Activated CD8-positive, alpha-beta T cell treated with anti-CD3 and anti-CD28 coated beads for 36 hours (primary cell): ENCODE measurements at places on chromosomes 16 and 17. TPM values are rescaled to one million over a fixed set of nuclear protein-coding genes. Genes with fewer than 3 reads are reported as not detected.

EARS2 gene
- total RNA-seq: 29.1 TPM

GRCh38 chr17:60248618-60249289, 99.0 kb downstream of the CA4 start:
- H3K27me3 ChIP-seq: no peaks in the 10 kb centered on the region
- H3K4me1 ChIP-seq: no peaks in the 10 kb centered on the region
- no peak for DNase-seq
- peaks cover 21% of the 10 kb centered on the region for H3K36me3 ChIP-seq
- no peak overlapping the region for H3K27ac ChIP-seq

SCNN1B gene
- total RNA-seq: not detected

GRCh38 chr17:34736611-34737010, 157.2 kb downstream of the TMEM132E start:
- no peak overlapping the region for H3K4me3 ChIP-seq
- H3K36me3 ChIP-seq: no peaks in the 10 kb centered on the region

DNA sequence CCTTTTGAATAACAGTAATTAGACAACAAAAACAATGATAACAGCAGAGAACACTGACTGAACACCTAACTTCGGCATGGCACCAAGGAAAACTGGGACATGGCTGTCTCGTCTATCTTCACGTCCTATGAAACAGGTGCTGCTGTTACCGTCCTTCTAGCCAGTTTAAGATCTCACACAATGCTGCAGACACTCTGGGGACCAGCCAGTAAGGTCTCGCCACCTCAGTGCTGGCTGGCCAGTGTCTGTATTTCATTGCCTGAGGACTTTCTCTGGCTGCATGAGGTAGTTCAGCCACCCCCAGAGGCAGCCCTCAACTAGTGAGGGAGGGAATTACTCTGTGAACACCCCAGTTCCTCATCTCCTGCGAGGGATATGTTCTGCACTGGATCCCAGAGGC, 57.6 kb downstream of the AMFR start:
- H3K4me3 ChIP-seq: no peak overlapping the region
- H3K27me3 ChIP-seq: no peaks in the 10 kb centered on the region
- H3K4me1 ChIP-seq: peaks cover 13% of the 10 kb centered on the region
- H3K36me3 ChIP-seq: peaks cover 20% of the 10 kb centered on the region
- no peak overlapping the region for H3K27ac ChIP-seq

CDH15 gene
- total RNA-seq: not detected

GRCh38 chr17:75340631-75341030, 51.4 kb upstream of the SLC25A19 start:
- peak overlapping the region; percentile 11 for H3K27ac ChIP-seq
- no peak for DNase-seq

DNA sequence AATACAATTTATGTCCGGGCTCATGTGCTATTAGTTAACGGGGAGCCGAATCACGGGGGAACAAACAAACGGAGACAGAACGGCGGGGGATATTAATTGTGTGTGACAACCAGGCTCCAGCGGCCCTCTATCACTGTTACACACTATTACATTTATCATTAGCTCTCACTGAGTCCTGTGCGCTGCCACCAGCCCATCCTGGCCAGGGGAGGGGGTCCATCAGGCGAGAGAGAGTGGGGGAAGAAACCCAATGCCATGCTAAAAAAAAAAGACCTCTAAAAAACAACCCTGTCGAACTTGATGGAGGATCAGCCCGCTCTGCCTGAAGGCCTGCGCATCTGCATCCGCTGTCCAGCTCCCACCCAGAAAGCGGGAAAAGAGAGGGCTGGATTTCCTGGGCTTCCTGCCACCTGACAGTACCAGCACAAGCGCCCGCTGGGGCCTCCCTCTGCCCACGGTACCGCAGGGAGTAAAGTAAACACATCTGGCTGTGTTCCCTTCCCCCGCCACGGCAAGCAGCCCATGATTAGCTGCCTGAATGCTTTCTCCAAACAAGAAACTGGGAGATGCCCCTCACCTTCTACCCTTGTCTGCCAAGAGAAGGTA, 41.7 kb downstream of the PIPOX start:
- no peak overlapping the region for H3K27ac ChIP-seq
- H3K36me3 ChIP-seq: peaks cover 10% of the 10 kb centered on the region
